ENCODE measurements at places on chromosomes 2 and 18.

GRCh38 chr2:216447293-216447692 lies 35.0 kb downstream of the SMARCAL1 start:
- no peak for DNase-seq

GRCh38 chr18:10487154-10487553 lies 32.7 kb downstream of the APCDD1 start:
- DNase-seq = no peak

DNA sequence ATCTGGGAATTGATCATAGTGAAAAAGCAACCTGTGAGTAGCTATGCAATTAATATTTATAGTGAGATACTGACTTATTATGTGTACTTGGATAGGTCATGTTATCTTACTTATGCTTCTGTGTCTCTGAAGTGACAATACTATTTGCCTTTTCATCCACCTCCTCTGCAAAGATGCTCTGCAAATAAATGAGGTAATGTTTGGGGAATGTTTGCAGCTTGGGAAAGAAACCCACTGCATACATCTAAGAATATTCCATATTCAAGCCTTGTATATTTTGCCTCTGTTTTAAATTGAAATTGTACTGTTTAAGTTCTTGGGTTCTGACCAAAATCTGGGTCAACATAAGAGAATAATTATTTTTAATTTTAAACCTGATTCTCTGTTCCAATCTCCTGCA lies 217.4 kb upstream of the DTNA start:
- DNase-seq = no peak

DNA sequence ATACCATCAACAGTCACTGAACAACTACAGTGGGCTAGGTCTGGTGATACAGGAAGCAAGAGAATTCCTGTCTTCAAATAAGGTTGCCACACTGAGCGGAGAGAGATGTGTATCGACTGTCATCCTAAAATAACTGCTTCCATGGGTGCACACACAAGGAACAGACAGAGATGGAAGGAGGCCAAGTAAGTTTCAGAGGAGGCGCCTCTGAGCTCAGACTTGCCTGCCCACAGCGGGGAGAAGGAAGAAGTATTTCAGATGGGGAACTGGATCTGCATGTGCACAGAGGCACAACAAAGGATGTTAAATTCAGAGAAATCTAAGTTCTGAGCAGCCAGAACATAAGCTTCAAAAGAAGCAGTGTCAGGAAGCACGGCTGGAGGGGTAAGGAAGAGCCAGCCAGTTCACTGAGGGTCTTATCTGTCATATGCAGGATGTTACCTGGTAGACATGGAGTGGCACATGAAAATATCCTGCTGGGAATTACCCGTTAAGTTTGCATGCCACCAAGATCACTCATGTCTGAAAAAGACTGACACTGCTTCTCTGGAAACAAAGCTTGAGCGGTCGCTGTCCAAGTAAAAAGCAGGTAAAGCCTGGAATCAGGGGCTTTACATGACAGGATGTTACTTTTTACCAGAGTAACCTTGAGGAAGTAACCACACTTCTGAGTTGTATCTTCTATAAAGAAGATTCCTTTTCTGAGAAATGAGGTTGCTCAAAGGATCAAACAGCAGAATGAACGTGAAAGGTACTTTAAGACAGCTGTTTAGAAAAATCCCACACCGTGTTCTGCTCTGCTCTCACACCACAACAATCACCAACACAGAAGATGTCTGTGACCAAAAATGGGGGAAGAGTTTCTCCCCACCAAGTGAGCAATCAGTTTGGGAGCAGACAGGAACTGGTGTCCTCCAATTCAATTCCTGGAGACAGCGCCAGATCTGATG lies 260.2 kb downstream of the NBAS start:
- no peak for DNase-seq

- no peak for DNase-seq
Observed at GRCh38 chr2:239991689-239992314, 33.3 kb downstream of the NDUFA10 start.

DNA sequence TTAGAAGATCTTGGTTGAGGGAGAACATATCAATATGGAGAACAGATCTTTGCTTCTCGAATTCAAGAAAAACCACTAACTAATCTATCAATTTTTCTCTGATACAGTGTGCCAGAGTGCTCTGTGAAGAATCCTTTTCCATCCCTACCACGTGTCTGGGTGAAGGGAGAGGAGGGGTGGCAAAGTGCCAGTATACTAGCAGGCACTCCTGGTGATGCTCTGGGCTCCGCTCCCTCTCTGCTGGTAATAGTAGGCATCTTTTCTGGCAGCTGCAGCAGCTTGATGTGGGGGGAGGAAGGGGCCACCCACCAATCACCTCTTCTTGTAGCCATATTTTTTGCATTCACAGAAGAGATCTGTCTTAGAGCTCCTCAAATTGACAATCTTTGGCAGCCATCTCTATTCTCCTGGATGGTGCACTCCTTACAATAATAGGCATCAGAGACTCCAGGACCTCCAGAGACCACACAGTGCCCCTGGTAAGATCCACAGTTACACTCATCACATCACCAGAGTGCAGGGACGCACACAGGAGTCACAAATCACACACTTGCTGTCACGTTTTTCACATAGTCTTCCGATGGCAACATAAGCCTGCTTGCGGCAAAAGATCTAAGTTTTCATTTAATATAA lies 15.7 kb downstream of the STK39 start:
- no peak for DNase-seq

DNA sequence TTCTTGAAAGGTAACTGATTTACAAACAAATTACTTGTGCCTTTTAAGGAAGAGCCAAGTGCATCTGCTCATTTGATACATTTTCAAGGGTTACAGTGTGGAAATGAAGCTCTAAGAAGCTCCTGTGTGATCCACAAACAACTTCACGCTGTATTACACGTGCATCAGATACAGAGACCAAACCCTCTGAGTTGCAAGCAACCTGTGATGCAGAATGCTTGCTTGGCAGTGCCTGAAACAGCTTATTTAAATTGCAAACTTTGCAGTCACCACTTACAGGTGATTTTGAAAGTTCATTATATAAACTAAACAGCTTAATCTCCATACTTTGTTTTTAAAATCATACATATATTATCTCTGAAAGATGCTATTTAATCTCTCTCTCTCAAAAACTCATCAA lies 50.1 kb downstream of the ZEB2 start:
- no peak for DNase-seq

- no peak for DNase-seq
Observed at GRCh38 chr2:162926501-162926900, 87.9 kb upstream of the KCNH7 start.

GRCh38 chr2:72033636-72034035 lies 114.0 kb downstream of the CYP26B1 start:
- DNase-seq = no peak

- no peak for DNase-seq
Observed at GRCh38 chr18:67518566-67518965, 2.0 kb upstream of the DSEL start.

DNA sequence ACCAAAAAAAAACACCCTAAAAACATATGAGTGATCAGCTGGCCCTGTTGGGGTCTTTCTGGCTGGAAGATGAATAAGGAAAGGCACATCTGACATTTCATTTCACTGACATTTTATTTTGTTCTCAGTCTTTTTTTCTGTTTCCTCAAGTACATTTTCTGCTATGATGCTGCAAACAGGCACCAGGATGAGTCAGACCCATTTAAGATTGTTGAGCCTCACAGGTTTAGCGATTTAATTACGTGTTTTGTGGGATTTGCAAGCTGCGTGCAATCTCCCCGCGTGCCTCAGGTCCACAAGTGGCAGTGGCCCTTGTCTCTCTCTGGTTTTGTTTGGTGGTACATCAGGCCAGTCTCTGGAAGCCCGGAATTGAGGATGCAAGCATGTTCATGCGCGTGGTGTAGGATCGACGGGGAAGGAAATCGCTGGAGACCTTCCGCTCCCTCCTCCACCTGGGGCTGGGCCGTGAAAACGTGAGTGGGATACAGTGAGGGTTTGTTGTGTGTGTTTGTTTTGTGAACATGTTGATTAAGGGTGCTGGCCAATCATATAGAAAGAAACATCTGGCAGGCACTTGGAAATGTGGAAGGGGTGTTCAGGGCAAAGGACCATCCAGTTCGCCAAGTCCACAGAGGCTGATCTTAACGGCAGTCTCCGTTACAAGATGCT lies 120.2 kb upstream of the ZNF516 start:
- DNase-seq = no peak

- DNase-seq = no peak
Observed at GRCh38 chr2:88654714-88655113, 27.4 kb upstream of the EIF2AK3 start.

DNA sequence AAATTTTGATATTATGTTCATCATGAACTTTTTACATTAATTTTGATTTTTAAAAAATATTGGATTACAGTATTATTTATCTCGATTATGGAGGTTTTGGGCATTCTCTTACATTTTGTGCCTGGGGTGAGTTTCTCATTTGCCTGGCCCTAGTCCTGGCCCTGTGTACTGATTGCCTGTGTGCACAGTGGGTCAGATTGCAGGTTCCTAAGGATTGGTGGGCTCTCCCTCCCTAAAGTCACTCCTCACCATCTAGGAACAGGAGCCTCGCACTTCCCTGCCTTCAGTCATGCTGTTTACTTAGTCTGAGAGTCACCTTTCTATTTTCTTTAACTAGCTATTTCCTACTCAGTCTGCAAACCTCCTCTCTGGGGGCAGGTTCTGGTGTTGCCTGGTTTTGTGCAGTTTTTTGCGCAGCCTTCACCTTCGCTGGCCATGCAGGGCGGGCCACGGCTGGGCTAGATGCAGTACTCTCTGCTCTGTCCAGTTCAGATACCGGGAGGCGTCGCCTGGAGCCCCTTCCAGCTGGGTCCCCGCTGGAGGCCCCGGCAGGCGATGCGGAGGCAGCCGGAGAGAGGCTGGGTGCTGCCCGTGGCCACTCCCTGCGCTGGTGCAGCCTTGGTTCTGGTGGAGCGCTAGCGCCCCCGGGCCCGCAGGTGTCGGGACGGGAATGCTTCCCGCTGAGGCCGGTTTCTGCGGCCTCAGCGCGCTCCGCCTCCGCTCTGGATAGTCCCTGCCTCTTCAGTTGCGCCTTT lies 23.3 kb upstream of the MC5R start:
- peak; percentile 24 for DNase-seq

DNA sequence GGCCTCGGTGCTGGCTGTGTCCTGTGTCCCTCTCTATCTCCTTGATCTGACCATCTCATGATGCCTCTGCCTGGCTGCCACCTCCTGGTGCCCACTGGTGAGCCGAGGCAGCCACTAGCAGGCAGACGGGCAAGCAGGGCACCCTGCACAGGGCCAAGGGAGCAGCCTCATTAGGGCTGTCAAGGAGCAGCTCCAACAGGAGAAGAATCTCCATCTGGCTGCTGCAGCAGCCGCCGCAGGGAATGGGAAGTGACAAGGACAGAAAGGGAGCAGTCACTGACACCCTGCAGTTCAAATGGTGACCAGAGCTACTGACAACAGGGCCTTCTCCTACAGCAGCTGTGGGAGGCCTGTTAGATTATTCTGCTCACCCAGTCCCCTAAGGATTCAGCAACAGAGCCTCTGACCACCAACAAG lies 32.6 kb downstream of the ALPK2 start:
- no peak for DNase-seq

DNA sequence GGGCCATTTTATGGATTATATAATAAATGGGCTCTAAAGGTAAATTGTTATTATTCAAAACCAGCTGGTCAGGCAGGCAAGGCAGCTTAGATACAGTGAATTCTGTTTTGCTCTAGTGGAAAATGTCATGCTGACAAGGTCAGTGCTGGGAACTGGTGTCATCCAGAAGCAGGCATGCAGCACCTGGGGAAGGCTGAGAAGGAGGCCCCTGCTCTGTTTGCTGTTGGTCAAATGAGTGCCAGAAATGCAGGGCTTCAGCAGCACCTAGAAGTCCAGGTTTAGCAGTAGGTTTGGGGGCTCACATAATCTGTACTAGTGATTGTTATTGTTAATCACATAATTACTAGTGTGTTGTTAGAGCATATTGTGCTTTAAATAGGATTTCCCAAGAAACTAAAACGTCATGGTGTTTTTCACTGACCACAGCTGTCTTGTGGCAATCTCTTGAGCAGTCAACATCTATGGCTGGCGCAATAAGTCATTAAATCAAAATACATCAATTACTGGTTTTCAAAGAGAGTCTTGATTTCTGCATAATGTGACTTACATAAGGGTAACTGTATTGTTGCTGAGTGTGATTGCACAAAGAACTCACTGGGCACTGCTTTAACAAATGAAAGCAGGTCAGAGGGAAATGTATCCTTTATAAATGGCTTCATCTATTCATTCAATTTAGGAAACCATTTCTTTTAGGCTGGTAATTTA lies 99.1 kb downstream of the MYO3B start:
- DNase-seq = no peak

- DNase-seq = no peak
Observed at GRCh38 chr2:222241128-222241870, 57.5 kb downstream of the PAX3 start.

DNA sequence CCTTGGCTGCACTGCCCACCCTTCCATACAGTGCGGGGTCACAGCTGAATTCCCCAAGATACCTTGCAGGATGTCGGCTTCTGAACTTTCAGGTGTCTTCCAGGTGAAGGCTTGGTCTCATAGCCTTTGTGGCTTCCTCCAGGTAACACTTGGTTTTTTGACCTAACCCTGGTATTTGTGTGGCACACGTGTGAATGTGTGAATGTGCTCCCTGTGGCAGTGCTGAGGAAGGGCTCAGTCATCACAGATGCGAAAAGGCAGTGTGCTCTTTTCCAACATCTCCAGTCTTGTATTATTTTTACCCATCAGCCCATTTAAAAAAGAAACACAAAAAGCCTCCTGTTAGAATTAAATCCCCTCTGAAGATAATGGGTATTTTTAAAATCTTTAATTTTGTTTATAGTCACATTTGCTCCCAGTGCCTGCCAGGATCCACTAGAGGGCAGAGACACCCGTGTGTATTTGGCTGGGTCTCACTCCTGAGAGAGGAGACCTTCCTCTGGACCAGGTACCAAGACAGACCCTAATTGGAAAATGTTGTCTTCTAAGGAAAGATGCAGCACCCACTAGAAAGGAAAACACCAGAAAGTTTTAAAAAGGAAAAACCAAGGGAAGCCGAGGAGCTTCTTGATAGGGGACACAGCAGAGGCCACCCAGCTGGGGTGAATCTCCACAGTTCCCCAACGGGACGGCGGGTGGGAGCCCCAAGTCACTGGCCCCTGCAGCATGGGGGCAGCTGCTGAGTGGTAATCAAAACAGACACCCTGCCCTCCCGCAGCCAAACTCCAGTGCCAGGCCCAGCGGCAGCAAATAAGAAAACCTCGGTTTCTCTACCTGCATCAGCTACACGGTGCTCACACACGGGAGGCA lies 27.7 kb downstream of the FAM110C start:
- no peak for DNase-seq

DNA sequence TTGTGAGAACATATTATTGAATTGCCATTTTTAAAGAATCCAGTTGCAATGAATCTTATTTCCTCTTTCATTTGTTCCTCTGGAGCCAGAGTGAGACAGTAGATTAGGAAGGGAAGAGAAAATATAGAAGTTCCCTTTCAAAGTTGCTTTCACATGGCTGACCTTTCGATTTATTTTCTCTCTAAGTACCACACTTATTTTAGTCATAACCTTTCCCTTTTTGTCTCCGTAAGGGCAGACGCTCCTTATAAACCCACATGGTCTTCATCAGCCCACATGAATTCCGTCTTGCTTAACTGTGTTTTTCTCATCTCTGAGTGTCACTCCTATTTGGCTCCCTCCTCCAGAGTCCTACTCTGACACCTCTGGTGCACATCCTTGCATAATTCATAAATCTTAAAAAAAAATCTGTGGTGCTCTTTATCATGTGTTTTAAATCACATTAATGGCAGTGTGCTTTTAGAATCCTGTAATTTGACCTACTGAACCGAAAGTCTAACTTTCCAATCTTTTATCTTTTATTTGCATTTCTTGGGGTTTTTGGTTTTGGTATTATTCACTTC lies 38.5 kb upstream of the ZNF396 start:
- peak; percentile 7 for DNase-seq

All from caudate nucleus (tissue), 63 donors.